ENCODE measurements at places on chromosomes 13 and 19.
A peak's percentile ranks its signal among the peaks of the same experiment; 100 is the strongest.

DNA sequence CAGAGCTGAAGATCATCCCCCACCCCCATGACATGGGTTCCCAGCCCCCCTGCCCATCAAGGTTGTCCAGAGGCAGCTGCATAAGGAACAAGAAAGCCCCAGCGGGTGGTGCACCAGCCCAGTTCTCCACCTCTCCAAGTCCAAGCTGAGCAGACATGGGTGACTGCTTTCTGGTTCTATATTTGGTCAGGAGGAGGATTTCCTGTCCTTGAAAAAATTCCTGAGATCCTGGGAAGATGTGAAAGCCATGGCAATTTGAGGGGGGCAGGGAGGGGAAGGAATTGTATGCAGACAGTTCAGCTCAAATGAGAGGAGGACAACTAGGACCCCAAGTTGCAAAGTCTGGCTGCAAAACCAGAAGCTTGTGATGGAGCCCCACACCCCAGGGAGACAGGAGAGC, 55.4 kb upstream of the ADGRE5 start:
- DNase-seq: no peak

- DNase-seq: no peak
Measured at GRCh38 chr19:27905074-27905473, 1307.9 kb downstream of the UQCRFS1 start.

GRCh38 chr13:75792526-75793187, 156.5 kb downstream of the LMO7 start:
- peak; percentile 52 for DNase-seq

DNA sequence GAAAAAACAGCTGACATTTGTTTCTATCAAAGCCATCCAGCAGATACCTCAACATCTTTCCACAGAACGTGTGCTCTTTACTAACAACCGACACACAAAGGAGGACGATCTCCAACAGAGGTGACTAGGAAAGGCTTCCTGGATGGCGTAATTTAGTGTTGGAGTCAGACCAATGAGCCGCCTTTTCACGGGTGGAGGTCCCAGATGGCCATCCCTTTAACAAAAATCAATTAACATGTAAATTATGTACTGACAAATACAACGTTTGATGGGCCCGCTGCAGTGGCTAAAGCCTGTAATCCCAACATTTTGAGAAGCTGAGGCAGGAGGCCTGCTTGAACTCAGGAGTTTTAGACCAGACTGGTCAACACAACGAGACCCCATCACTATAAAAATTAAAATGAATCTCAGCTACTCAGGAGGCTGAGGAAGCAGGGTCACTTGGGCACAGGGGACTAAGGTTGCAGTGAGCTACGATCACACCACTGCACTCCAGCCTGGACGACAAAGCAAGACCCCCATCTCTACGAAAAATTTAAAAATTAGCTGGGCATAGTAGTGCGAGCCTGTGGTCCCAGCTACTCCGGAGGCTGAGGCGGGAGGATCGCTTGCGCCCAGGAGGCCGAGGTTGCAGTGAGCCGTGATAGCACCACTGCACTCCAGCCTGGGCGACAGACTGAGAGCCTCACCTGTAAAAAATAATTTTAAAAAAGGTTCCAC, 1.2 kb upstream of the DPY19L3 start:
- DNase-seq: no peak

DNA sequence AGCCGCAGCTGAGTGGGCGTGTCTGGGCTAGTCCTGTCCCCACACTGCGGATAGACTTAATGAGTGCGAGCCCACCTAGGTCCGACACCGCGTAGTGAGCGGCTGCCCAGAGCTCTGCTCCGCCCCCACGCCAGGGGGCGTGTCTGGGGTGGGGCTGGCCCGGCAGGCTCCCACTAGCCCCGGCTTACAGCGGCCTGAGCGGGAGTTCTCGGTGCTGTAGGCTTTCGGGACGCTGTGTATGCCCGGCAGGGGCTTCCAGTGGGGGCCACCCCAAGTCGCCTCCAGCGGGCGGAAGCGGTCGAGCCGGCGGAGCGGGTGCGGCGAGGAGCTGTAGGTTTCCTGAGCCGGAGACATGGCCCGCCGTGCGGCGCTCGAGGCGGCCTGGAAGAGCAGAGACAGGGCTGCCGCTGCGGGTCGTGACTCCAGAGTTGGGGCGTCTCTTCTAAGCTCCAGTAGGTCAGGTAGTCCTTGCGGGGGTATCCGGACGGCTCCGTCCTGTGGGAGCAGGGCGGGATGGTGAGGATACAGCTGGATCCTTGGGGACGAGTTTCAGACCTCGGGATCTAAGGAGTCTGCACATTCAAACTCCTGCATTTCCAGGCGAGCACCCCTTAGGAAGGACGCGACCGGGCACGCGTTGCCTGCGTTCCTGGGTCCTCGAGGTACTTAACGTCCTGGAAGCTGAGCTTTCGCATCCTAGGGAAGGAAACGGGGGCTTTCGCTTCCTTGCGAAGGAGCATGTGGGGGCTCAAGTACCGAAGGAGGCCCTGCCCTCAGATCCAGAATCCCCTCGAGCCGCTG, 1.2 kb downstream of the CGB7 start:
- DNase-seq: peak; percentile 57

- DNase-seq: peak; percentile 63
Measured at GRCh38 chr13:31765138-31765785, 25.9 kb downstream of the RXFP2 start.

- DNase-seq: no peak
Measured at GRCh38 chr13:31940076-31940475, 91.5 kb upstream of the FRY start.

DNA sequence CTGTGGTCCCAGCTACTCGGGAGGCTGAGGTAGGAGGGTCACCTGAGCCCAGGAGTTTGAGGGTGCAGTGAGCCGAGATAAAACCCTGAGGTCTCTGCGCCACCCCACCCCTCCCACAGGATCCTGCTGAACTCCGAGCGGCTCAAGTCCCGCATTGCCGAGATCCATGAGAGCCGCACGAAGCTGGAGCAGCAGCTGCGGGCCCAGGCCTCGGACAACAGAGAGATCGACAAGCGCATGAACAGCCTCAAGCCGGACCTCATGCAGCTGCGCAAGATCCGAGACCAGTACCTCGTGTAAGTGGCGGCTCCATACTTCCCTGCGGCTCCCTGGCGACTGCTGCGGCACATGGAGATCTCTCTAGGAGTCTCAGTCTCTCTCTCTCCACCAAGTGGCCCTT, 6.6 kb upstream of the IFI30 start:
- DNase-seq: no peak

DNA sequence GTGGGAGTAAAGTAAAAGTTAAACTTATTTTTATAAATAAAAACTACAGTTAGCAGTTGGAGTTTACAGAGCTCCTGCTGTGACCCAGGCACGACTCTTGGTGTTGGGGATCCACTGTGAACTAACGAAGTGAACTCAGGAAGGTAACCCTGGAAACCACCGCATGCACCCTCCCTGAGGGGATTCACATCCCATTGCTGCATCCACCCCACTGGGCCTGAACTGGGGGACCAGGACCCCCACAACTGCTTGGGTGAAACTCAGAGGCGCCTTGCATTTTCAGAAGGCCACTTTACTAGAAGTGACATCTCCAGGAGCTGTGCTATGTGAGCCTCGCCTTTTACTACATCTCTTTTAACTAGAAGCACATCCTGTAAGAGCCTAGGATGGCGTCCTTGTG, 166.4 kb downstream of the TEX29 start:
- DNase-seq: no peak

DNA sequence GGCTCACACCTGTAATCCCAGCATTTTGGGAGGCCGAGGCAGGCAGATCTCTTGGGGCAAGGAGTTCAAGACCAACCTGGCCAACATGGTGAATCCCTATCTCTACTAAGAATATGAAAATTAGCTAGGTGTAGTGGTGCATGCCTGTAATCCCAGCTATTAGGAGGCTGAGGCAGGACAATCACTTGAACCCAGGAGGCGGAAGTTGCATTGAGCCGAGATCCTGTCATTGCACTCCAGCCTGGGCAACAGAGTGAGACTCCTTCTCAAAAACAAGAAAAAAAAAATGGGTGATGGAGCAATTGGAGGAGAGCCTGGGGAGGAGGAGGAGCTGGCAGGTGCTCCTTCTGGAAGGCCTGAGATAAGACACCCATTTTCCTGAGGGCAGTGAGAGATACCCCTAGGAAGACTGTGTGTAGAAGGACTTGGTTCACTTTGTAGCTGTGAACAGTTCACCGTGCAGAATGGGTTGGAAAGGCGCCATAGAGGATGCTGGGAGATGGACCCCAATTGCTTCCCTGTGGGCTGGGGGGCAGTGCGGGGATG, 8.7 kb upstream of the CARM1 start:
- no peak for DNase-seq

All from myocyte (in vitro differentiated cells).